ENCODE measurements at places on chromosomes 11 and 22.

GRCh38 chr22:50505776-50506610 lies 1.5 kb downstream of the LMF2 start:
- DNase-seq = no peak

DNA sequence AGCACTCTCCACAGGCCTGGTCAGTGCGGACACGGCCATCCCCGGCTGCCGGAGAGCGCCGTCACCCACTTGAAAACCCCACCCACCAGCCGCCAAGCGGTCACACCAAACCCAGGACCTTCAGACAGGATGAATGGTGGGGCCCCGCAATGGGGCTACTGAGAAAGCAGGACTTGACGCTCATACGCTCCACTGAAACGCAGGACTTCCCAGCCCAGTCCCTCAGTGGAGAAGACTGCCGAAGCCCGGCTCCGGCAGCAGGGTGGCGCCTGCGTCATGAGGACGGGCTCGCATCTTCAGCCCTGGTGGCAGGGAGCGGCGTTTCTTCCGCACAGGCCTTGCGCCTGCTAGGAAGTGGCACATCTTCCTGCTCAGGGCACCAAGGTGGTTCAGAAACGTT lies 15.3 kb upstream of the PHLDA2 start:
- no peak for DNase-seq

DNA sequence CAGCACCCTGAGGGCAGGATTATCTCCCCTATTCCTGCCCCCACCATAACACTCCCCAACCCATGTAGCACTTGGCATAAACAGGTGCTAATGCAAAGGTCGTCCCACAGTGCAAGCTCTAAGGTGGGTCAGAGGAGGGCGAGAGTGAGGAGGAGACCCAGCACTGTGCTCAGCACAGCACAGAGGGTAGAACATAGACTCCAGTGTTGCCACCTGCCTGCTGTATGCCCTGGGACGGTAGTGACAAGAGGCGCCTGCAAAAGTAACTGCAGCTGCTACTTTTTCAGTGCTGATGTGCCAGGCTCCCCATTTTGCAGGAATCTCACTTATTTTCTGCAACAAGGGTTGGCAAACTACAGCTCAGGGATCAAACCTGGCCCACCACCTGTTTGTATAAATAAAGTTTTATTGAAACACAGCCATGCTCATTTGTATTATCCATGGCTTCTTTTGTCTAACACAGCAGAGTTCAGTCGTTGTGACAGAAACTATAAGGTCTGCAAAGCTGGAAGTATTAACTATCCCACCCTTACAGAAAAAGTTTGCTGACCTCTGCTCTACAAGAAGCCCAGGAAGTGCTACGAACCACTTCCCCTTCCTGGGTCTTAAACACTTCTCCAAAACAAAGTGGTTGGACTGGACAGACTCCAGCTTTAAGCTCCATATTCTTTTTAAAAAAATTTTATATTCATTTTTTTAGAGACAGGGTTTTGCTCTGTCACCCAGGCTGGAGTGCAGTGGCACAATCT lies 16.9 kb upstream of the CDC42BPG start:
- DNase-seq = peak; percentile 23

GRCh38 chr11:91795139-91795887 lies 429.3 kb upstream of the FAT3 start:
- no peak for DNase-seq

DNA sequence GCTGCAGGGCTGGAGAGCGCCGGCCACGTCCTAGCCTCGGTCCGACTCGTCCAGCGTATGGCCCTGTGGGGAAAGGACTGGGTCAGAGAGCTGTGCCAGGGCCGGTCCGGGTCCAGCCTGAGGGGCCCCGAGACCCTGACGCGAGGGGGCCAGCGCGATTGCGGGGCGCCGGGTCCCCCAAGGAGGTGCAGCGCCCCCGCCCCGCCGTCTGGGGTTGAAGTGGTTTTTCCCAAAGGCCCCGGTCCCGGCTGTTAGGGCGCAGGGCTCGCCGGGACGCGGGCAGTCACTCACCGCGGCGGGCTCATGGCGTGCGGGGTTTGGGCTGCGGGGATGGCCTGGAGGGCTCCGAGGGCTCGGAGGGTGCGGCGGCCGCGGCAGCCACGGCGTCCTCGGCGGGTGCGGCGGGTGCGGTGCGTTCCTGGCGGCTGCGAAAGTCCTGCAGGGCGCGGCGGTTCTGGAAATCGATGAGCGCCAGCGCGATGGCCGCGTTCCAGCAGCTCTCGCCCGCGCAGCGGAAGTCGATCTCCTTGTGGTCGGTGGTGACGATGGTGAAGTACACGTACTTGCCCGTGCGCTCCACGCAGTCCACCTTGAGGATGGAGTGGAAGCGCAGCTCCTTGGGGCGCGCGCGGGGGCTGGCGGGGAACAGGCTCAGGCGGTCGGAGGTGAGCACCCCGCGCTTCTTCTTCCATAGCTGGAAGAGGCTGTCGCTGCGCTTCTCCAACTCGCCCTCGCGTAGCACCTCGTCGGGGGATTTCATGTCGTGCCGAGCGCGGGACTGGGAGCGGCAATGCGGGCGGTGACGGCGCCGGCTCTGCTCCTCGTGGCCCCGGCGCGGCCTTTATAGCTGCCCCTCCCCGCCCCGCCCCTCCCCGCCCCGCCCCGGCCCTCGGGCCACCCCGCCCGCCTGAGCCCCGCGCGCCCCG lies at the start of gene PHLDA2:
PHLDA2 (minus strand) TSS at position 816 of the 926 bp plus-strand sequence; CDS start at position 760, 56 bp downstream.
- peak; percentile 70 for DNase-seq

DNA sequence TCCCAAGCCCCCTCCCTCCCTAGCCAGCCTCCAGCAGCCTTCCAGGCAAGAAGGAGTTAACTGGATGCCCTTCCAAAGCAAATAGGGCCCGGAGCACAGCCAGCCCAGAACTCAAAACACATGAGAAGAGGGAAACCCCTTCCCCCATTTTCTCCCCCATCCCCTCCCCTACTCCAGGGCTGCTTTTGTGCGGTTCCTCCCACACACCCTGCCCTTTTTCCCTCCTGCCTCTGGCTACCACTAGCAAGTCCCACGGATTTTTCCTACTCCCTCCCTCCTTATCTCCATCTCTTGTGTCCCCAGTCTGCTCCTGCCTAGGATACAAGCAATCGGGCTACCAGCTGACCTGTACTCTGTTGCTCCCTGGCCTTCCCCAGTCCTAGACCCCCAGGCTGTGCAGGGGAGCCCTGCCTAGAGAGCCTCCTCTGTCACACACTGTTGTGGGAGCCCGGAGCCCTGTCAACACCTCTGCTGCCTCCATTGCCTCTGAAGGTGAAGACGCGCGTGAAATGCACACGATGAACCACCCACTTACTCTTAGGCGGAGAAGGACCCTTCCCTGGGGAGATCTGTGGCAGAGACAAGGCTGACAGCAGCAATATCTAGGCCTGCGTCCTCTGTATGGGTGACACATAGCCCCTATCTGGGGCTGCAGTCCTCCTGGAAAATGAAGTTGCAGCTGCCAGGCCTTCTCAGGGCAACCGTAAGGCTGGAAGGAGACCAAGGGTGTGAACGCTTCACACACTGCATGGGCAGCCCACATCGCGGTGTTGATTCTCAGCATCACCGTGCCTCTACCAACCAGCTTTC lies 282.8 kb downstream of the MN1 start:
- no peak for DNase-seq

DNA sequence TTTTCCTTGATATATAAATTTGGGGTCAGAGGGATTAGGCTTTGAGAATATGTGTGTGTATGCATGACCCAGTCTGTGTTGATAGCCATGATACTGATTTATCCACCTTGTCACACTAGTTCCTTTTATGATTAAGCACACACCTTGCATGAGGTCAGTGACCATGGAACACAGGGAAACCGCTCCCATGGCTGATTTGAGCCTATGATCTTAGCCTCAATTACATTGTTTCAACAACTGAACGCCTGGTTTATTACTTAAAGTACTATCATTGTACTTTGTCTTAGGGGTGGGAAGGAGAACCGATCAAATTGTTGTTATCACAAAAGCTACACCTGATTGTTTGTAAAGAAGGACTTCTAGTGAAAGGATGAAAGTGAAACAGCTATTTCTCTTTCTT lies 70.7 kb downstream of the ARFGAP2 start:
- no peak for DNase-seq

DNA sequence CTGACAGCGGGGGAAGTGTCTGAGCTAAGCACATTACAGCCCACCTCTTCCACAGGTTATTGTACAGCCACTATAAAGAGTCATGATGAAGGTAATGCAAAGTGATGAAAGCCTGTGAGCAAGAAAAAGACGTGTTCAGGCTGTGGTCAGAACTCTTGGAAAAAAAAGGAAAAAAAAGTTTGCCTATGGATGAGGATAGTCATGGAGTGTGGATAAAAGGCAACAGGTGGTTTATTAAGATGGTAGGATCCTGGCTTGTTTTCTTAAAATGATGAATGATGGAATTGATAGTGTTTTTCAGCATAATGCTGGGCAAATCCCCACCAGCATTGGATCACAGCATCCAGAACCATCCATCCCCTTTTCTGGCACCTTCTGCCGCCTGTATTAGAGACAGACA lies 23.1 kb downstream of the UPB1 start:
- DNase-seq = no peak

- peak; percentile 51 for DNase-seq
Observed at GRCh38 chr11:65640483-65641296, 2.8 kb downstream of the SIPA1 start.

DNA sequence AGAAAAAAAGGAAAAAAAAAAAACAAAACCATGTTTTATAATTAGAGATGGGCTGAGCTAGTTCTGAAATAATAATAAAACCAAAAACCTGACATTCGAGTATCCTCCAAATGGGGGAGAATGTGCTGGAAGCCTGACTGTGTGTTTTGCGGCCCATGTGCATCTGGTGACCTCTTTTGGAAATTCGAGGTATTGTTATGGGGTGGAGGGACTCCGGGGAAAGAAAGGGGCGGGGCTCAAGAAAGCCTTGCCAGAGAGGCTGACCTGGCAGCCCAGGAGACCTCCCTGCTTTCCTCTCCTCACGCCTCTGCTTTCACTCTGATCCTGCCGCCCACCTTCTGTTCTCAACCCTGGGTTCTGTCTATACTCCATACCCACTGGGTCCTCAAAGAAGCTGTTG lies 72.9 kb downstream of the CTTN start:
- DNase-seq = peak; percentile 19

- DNase-seq = no peak
Observed at GRCh38 chr11:94747601-94748041, 20.5 kb upstream of the AMOTL1 start.

DNA sequence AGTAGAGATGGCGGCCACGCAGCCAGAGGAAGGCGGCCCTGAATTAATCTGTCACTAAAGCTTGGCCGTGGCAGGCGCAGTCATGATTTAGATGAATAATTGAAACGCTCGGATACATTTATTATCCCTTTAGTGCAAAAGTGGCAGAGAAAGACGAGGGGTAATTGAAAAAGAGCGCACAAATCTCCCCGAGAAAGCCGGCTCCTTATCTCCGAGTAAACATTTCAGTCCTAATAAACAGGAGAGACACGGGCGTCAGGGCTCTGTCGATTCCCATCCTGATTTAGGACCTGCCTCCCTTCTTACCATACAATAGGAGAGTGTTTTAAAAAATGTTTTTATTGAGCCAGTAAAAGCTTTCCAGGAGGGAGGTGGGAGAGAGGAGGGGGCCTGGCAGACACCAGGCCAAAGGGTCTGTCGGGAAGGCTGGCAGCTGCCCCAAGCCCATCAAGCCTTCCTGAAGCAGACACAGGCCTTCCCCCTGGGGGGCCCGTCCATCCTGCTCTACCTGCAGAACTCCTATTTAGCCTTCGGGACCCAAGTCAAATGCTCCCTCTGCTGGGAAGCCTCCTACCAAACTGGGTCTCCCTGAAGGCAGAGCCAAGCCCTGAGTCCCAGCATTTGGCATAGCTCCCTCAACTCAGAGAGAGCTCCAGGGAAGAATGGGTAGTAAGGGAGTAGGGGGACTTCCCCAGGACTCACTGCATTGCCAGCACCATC lies 22.8 kb downstream of the OTUB1 start:
- DNase-seq = no peak

DNA sequence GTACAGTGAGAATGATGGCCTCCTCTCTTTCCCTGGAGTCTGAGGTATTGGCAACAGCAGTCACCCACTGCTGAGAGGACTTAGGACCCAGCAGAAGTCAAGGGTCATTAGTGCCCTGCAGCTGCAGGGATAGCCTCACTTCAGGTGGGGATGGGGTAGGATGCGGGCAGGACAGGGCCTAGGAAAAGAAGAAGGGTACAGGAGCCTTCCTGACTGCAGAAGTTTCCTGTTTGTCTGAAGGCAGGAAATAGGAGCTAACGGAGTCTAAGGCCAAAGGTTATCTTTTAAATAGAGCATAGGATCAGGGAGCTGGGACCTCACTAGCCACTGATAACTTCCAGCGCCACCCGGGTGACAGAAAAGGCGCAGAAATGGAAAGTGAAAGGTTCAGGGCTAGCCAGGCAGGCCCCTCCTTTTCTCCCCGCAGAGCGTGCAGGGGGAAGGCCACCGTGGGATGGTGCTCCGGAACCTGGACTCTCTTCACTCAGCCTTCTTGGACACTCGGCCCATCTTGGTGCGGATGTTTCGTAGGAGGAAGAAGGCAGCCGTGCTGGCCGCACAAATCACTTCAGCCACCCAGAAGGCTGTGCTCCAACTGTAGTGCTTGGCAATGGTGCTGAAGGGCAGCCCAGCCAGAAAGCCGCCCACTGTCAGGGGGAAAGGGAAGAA lies 6.0 kb downstream of the TRAPPC4 start:
- DNase-seq = no peak

GRCh38 chr11:105033781-105034180 lies 1.2 kb downstream of the CASP1 start:
- no peak for DNase-seq

- DNase-seq = no peak
Observed at GRCh38 chr11:37468344-37468743, 870.3 kb upstream of the RAG2 start.

- DNase-seq = no peak
Observed at GRCh38 chr11:79045018-79045799, 395.6 kb downstream of the TENM4 start.

GRCh38 chr11:108967571-108967970 lies 302.7 kb downstream of the DDX10 start:
- no peak for DNase-seq

DNA sequence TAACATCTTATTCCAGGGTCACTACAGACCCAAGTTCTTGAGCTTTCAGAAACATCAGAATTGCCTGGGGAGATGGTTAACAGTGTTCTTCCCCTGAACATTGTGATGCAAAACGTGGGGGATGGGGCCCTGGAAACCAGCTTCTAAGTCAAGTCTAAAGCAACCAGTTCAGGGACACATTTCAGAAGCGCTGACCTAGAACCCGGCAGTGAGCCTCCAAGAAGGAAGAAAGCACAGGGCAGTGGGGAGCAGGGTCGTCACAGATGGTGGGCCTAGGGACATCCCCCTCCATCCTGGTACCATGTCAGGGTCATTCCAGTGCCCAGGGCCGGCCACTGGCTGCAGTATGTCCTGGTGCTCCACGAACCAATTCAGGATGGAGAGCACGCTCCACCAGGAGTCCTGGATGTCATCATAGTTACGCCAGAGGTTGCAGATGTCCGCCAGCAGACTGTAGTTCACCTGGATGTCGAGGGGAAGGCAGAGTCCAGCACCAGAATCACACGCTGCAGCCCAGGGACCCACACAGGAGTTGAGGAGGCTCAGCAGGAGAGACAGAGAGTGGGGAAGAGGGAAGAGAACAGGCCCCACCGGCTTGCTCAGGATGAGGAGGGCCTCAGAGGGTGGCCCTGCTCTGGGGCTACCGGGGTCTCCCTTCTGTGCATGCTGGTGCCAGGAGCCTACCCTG lies 5.0 kb downstream of the NAGA start:
- no peak for DNase-seq

Measured in activated naive CD8-positive, alpha-beta T cell treated with anti-CD3 and anti-CD28 coated beads, Interleukin-2, amount 50 U/mL, for 24 hours (primary cell).